ENCODE measurements at places on chromosomes 16 and 17. TPM values are rescaled to one million over a fixed set of nuclear protein-coding genes. Genes with fewer than 3 reads are reported as not detected.

PABPN1L gene
- 0.67 TPM for polyA plus RNA-seq

GRCh38 chr16:18969855-18970240 lies 13.9 kb upstream of the TMC7 start:
- H3K36me3 ChIP-seq = no peaks in the 10 kb centered on the region
- peaks cover 9% of the 10 kb centered on the region for H3K4me1 ChIP-seq
- DNase-seq = peak; percentile 6
- H3K4me3 ChIP-seq = no peak overlapping the region

DNA sequence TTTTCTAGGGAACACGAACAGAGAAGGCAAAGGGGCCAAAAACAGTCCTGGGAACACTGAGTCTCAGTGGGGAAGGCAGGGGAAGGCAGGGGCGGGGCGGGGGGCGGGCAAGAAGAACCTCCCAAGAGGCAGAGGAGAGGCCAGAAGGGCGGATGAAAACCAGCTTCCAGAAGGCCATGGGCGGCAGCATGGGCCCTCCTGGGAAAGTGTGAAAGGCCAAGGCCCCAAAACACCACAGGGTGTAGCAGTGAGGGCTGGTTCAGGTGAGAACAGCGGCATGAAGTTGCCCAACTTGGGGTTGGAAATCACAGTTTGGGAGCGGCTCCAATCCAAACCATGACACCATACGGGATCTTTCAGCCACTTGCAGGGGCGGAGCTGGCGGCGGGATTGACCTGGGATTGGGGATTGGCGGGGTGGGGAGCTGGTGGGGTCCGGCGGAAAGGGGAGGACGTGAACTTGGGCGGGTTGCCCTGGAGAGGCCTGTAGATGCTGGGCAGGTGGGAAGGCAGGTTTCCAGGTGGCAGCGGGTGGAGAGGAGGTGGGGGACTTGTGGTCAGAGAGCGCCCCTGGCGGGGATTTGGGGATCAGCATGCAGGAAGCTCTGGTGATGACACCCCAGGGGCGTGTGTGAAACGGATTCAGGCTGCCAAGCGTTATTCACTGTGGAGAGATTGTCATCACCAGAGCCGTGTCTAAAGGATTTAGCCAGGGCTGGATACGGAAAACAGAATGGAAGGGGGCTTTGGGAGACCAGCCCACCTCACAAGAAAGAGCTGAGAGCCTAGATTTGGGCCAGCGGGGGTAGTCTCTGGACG lies 80.9 kb downstream of the ARHGAP23 start:
- peak; percentile 87 for DNase-seq
- H3K4me1 ChIP-seq = peaks cover 66% of the 10 kb centered on the region
- no peaks in the 10 kb centered on the region for H3K36me3 ChIP-seq
- H3K4me3 ChIP-seq = no peak overlapping the region

GRCh38 chr16:4790261-4790660 lies 2.1 kb upstream of the SEPTIN12 start:
- no peaks in the 10 kb centered on the region for H3K36me3 ChIP-seq
- H3K27ac ChIP-seq = no peak overlapping the region
- no peak for DNase-seq
- H3K4me3 ChIP-seq = no peak overlapping the region

RAB26 gene
- 0.91 TPM for polyA plus RNA-seq

DNA sequence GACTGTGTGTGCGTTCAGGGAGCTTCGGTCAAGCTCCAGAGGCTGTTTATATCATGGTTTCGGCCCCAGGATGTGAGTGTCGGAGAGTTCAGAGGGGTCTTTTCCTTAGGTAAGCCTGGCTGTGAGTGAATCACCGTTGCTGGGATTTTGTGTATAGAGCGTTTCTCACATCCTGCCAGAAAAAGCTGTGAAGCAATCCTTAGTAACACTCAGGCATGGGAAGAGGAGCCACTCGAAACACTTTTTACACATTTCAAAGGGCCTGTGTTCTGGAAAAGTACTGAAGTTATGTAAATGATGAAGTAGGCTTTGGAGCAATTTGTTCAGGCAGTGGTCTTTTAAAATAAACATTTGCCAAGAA lies 662 bp downstream of the PGS1 start:
- no peak for DNase-seq
- peak overlapping the region; percentile 90 for H3K27ac ChIP-seq
- peaks cover 88% of the 10 kb centered on the region for H3K4me1 ChIP-seq
- H3K36me3 ChIP-seq = no peaks in the 10 kb centered on the region
- peak overlapping the region; percentile 94 for H3K4me3 ChIP-seq

ITGB4 gene
- polyA plus RNA-seq = 16.6 TPM

C16orf96 gene
- 0.06 TPM for polyA plus RNA-seq

DNA sequence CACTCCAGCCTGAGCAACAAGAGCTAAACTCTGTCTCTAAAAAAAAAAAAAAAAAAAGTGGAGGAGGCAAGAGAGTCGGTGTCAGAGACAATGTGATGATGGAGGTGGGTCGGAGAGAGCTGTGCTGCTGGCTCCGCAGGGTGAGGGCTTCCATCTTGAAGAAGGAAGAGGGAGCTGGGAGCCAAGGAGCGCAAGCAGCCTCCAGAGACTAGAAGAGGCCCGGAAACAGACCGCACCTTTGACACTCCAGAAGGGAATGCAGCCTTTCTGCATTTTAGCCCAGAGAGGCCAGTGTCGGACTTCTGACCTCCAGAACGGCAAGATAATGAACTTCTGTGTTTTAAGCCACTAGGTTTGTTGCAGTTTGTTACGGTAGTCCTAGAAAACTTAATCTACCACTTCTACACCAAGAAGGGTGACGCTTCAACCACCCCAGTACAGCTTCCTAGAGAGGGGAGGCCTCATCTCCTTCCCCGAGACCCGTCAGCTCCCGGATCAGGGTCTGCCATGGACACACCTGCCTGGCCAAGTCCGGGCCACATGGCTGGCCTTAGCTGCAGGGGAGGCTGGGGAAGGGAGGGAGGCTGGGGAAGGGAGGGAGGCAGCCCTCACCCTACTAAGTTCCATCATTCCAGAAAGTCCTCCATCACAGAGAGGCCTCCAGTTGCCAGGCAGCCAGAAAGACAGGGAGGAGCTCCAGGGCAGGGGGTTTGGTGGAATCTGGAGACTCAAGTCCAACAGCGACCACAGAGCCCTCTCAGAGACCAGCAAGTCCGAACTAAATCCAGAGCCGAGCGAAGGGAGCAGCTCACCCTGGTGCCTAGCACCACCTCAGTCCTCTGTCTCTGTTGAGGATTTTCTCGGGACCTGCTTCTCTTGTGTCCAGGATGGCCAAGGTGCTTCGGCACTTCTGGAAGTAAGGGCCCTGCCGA lies 13.2 kb upstream of the RBFOX3 start:
- no peaks in the 10 kb centered on the region for H3K36me3 ChIP-seq
- peaks cover 4% of the 10 kb centered on the region for H3K27me3 ChIP-seq
- DNase-seq = peak; percentile 51
- no peak overlapping the region for H3K4me3 ChIP-seq
- no peak overlapping the region for H3K27ac ChIP-seq

LRRC46 gene
- polyA plus RNA-seq = 1.2 TPM

- H3K4me1 ChIP-seq = no peaks in the 10 kb centered on the region
- no peak for DNase-seq
- H3K4me3 ChIP-seq = no peak overlapping the region
- H3K36me3 ChIP-seq = no peaks in the 10 kb centered on the region
- no peaks in the 10 kb centered on the region for H3K27me3 ChIP-seq
- no peak overlapping the region for H3K27ac ChIP-seq
These were observed 100.9 kb upstream of the TNRC6C start for GRCh38 chr17:77857613-77858012.

- peaks cover 26% of the 10 kb centered on the region for H3K4me1 ChIP-seq
- H3K4me3 ChIP-seq = no peak overlapping the region
- H3K27me3 ChIP-seq = no peaks in the 10 kb centered on the region
These were observed 47.7 kb downstream of the CLEC16A start for GRCh38 chr16:10992112-10992511.

C17orf78 gene
- polyA plus RNA-seq = not detected

DNA sequence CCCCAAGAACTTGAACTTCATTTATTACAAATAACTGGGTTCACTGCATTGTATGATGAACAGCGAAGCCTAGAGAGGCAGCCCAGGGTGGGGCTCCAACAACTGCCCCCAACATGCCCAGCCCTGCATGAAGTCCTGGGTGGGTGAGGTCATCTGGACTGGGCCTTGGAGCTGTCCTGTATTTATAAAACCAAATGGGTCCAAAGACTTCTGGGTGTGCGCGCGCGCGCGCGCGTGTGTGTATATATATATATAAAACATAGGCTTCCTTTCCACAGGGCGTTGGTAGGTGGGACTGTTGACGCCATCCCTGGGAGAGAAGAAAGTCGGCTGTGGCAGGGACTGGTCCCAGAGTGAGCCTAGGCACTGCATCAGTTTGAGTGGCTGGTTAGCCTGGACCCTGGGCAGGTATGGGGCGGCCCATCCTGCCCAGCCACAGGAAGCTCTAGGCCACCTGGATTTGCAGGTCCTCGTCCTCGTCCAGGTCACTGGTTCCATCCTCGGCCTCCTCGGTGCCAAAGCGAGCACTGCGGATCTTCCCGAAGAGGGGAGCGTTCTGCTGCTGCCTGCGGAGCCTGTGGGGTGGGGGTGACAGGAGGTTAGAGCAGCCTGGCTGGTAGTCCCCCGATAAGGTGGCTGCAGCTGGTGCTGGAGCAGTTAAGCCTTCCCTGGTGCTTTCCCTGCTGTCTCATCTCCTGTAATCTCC lies 23.9 kb downstream of the CCDC102A start:
- no peaks in the 10 kb centered on the region for H3K27me3 ChIP-seq
- no peak for DNase-seq
- H3K4me1 ChIP-seq = peaks cover 11% of the 10 kb centered on the region
- H3K36me3 ChIP-seq = no peaks in the 10 kb centered on the region
- no peak overlapping the region for H3K4me3 ChIP-seq
- no peak overlapping the region for H3K27ac ChIP-seq

CD300C gene
- 1.0 TPM for polyA plus RNA-seq

ZNF207 gene
- 58.0 TPM for polyA plus RNA-seq

ABCA6 gene
- polyA plus RNA-seq = 2.9 TPM
